ENCODE measurements at places on chromosomes 1 and 21.

DNA sequence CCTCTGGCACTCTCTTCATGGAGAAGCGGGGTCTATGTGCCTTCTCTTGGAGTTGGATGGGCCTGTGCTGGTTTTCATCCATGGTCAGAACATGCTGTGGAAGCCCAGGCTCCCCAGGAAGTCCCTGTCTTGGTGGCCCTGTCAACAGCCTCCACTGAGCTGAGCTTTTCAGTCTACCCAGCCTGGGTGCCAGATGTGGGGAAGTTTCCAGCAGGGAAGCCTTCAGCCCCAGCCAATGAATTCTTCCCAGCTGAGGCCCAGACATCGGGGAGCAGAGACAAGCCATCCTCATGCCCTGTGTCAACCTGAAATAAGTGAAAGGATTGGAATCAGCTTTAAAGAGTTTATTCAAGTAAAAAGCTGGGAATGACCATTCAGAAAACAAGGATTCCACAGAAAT is 75.1 kb upstream of the PGBD5 start:
- DNase-seq: no peak

DNA sequence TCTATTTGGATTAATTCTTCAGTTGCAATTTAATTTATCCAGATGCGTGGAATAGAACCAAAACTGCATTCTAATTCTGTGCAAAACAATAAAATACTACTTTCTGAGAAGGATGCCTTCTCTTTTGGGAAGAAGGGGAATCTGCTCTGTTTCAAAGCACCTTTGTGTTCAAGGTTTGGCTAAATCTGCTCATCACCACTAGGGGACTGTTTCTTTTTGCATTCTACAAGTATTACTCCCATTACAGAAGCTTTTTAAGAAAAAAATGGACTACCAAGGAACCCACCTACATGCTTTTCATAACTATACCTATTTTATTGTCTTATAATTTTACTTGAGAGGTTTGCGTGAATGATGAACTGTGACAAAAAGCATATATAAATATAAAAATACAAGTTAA is 18.2 kb downstream of the MRPS6 start:
- no peak for DNase-seq

DNA sequence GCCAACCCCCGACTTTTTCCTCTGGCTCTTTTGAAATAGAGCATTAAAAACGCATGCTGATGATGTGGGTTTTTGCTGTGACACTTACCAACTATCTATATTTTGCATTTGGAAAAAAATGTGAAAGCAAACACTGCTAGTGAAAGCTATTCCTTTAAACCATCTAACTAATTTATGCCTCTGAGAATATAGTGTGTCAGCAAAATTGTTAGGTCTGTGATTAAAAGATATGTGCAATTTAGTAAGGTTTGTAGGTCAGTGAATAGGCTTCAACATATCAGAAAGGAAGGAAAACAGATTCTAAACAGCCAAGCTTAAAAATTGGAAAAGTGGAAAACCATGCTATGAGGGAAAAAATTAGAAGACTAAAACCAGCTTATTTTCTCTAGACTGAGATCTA is 1929.3 kb downstream of the NCAM2 start:
- no peak for DNase-seq

DNA sequence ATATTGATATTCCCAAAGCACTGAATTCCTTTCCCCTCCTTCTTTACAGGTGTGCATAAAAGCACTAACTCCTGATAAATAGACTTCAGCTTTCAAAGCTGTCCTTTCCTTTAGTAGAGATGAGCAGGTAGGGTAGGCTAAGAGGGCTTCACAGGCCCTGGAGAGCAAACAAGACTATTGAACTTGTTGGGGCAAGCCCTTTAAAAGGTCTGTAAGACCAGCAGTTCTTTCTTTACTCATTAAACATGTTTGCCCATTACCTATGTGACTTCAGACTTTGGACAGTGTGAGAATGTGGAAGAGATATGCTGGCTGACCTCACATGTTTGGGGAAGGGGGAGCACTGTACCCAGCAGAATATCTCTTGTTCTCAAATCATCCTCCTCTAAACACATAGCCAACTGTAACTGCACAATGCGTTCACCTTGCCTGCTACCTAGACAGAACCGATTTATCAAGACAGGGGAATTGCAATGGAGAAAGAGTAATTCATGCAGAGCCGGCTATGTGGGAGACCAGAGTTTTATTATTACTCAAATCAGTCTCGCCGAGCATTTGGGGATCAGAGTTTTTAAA is 27.1 kb upstream of the HAO2 start:
- no peak for DNase-seq

DNA sequence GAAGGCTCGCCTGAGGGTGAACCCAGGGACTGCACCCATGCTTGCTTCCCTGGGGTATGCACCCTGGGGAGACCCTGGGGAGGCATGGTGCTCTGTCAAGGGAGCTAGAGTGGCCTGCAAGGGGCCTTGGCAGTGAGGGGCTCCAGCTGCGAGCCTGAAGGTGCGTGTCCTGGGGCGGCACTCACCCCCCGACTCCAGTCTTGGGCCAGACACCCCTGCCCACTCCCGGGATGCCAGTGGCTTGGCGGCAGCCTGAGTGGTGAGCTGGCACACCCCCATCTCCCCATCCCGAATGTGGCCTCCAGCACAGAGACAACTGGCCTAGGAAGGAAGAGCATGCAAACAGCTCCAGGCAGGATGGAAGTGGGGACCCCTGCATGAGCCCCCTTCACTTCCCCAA is 2.6 kb downstream of the SUMO3 start:
- DNase-seq: no peak

DNA sequence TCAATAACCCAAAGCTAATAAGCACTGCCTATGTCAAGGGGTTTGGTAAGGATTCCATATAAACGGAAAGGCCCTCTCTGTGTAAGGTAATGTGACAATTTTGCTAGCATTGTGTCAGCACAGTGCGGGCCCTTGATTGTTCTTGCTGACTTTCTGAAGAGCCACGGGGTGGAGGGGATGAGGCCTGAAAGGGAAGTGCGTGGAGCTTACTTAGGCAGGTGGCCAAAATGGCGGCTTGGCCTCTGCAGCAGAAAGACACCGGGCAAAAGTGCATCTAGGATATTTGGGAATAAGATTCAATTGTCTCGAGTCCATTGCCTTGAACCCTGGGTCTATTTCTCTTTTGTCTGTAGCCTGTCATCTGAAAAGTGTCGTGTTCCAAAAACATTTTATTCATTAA is 114.3 kb downstream of the TGFB2 start:
- DNase-seq: no peak

- DNase-seq: no peak
Observed at GRCh38 chr1:43704838-43705237, 2.5 kb upstream of the ST3GAL3 start.

- DNase-seq: peak; percentile 37
Observed at GRCh38 chr1:169363046-169363730, 4.4 kb downstream of the NME7 start.

DNA sequence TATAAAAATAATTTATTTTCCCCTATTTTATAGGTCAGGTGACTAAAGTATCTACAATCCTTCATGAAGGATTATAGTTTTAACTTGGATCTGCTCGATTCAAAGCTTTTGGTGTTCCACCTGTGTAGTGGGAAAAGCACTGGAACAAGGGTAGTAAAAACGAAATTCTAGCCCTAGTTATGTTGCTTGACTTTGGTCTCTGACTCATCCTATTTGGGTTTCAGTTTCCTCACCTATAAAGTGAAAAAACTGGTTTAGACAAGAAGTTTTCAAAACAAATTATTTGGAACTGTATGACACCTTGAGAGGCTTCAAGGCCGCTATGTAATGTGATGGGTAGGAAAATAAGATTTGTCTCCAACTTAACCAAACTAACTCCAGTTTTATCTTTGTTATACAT is 505.2 kb upstream of the ZRANB2 start:
- DNase-seq: no peak

DNA sequence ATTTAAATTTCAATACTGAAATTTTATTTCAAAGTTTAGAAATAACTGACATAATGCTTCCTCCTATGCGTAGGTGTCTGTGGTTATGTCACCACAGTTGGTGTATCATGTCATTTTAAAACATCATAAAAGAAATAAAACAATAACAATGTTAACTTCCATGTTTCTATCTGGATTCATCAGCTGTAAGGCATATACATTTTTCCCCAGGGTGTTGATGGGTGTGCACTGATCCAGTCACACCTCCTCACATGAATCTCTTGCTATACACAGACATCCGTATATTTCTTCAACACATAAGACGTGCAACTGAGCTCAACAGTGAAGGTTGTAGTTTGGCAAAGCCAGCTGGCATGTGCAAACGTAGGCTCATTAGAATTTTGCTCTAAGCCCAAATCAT is 6.2 kb downstream of the KCNA3 start:
- peak; percentile 72 for DNase-seq

DNA sequence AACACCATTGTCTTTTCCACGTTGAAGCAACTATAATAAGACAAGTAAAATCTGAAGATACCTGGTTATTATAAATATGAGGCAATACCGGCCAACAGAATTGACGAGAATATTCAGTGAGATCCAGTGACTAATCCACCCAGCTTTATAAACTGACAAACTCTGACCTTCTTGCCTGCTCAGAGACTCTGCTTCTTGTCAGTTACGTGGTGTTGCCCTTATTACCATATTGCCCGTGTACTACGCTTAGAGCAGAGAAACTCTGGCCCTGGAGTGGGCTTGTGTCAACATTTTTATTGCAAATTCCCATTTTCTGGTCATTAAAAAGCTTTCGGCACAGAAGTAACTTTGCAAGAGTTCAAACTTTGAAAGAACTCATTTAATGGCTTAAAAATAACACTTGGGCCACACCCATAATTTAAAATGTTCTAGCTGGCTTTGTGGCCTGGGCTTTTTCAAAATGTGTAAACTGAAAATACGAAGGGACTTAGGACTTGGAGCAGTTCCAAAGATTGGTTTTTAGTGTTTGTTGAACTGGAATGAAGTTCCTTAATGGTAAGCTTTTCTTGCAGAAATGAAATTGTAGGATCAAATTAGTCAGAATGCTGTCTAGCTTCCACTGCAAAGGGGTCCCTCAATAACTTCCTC is 266.2 kb downstream of the LMO4 start:
- no peak for DNase-seq

DNA sequence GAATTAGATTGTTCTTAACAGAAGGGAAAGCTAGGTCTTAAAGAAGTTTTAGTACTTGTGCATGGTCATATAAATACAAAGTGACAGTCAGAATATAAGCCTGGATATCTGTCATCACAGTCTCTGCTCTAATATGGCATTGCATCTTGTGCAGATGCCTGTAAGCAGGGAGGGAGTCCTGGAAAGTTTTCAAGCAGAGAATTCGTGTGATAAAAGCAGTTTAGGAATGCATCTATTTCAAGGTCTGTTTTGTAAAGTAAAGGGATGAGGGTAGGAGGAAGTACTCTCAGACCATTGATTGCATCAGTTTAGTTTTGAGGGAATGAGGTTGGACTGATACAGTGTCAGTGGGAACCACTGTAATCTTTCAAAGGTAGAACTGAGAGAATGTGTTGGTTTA is 30.6 kb downstream of the IARS2 start:
- DNase-seq: no peak

Data from CD4-positive, alpha-beta T cell treated with Interleukin-17A for 1 hour (primary cell).